ENCODE measurements at places on chromosomes 16 and 17.

- DNase-seq: no peak
These were observed 36.0 kb downstream of the NKD1 start for GRCh38 chr16:50584033-50584722.

DNA sequence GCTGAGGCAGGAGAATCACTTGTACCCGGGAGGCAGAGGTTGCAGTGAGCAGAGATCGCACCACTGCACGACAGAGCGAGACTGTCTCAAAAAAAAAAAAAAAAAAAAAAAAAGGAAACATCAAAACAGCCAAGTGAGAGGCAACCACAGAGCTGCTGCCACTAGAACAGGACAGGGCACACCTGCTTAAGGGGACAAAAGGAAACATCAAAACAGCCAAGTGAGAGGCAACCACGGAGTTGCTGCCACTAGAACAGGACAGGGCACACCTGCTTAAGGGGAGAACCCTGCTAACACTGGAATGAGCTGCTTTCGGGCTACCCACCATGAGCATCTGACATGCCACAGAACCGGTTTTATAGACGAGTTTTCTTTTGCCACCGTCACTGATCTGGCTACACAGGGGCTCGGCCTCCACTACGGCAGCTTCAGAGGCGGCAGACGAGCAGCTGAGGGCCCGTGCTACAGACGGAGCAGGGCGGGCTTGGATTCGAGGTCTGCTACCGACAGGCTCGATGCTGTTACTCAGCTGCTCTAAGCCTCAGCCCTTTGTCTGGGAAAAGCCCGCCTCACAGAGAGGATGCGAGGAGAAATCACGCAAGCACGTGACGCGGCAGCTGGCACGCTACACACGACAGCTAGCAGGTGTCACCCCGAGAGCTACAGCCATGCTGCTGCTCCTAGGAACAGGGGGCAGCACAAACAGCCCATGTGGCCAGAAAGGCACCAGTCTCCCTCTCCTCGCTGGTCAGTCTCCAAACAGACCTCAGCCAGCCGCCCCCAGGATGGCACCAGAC is 2.0 kb downstream of the P4HB start:
- no peak for DNase-seq

GRCh38 chr17:65583921-65584603 is 22.6 kb upstream of the AXIN2 start:
- DNase-seq: no peak

- DNase-seq: no peak
These were observed 6.4 kb downstream of the PFAS start for GRCh38 chr17:8255499-8255898.

- DNase-seq: no peak
These were observed 143.3 kb upstream of the ANKFN1 start for GRCh38 chr17:56009795-56010651.

- no peak for DNase-seq
These were observed 220.6 kb upstream of the CHMP6 start for GRCh38 chr17:80770881-80771611.

DNA sequence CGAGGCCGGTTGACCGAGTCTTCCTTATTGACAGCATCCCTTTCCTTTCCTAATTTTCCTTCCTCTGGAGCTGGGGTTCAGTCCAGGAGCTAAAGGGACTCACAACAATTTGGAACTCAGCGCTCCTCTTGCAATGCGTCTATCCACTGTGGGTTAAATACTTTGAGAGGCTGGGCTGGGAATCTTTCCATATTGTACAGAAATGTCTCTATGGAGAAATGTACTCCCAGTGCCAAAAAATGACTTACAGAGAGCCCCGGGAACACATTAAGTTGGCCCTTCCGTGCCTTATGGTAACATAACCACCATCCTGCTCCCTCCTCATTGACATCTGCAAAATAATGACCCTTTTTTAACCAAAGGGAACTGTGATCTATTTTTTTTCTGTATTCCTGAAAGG is 192.8 kb downstream of the FTO start:
- DNase-seq: no peak

GRCh38 chr17:39995438-39995837 is 14.8 kb downstream of the PSMD3 start:
- DNase-seq: no peak

- peak; percentile 79 for DNase-seq
These were observed 26.3 kb downstream of the NFE2L1 start for GRCh38 chr17:48074322-48075081.

- DNase-seq: peak; percentile 31
These were observed 9.2 kb downstream of the FSCN2 start for GRCh38 chr17:81537343-81537855.

- DNase-seq: no peak
These were observed 62.1 kb upstream of the MYOCD start for GRCh38 chr17:12603566-12603965.

DNA sequence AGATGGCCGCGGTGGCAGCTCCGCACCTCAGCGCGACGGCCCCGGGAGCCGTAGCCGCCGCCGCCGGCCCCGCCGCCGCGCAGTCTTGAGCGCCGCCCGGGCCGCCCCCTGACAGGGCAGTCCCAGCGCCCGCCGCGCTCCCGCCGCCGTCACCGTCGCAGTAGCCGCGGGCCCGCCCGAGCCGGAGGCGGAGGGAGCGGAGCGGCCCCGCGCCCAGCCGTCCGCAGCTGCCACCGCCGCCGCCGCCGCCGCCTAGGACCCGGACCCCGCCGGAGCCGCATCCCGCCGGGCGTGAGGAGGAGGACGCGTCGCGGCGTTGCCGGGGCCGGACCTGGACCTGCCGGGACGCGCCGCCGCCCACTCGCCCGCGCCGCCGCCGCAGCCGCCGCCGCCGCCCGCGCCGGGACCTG is 218 bp downstream of the TNRC6C start:
- no peak for DNase-seq

DNA sequence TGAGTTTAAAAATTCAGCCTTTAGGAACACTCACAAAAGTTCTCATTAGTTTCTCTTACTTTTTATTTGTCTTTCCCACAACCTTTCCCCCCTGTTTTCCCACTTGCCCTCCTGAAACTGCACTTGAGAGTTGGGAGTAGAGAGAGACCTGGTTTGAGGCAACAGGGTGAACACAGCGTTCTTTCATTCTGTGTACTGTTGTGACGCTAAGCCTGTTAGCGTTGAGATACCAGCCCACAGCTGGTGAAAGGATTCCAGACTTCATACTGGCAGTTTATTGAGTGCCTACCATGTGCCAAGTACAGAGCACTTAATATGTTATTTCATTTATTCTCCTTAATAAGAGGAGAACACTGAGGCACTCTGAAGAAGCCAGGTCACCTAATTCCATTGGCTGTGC is 10.3 kb downstream of the TNRC6C start:
- no peak for DNase-seq

- DNase-seq: peak; percentile 65
These were observed 43.5 kb downstream of the REXO5 start for GRCh38 chr16:20849589-20850390.

DNA sequence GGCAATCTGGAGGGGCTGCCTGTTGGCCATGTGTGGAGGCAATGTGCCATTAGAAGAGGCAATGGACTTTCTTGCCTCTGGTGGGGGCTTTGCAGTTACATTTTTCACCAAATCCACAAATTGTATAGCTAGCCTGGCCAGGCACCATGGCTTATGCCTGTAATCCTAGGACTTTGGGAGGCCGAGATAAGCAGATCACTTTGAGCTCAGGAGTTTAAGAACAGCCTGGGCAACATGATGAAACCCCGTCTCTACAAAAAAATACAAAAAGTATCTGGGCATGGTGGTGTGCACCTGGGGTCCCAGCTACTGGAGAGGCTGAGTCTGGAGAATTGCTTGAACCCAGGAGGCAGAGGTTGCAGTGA is 2.7 kb upstream of the RNF112 start:
- no peak for DNase-seq

DNA sequence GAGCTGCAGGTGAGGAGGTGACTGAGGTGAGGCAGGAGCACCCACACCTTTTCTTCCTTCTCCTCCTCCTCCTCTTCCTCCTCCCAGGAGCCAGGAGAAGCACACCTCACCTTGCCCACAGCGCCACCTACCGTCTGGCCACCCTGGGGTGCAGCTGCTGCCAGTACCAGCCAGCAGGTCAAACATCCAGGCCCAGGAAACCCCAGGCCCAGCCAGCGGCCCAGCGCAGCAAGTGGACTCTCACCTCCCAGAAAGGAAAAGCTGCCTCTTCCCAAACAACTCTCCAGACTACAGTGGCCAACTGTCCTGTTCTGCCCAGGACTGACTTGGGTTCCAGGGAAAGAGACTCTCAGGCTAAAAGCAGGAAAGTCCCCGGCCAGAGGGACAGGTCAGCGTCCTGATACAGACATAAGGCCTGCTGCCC is 22.7 kb downstream of the PEMT start:
- DNase-seq: peak; percentile 45

- DNase-seq: no peak
These were observed 45.8 kb upstream of the ETV4 start for GRCh38 chr17:43591779-43592562.

Data from CD4-positive, alpha-beta T cell treated with Interleukin-12 subunit alpha and Interleukin-12 subunit beta, for 1 hour (primary cell).